Endodermal cell (in vitro differentiated cells): ENCODE measurements at places on chromosomes 1 and 21. TPM values are rescaled to one million over a fixed set of nuclear protein-coding genes. Genes with fewer than 3 reads are reported as not detected.

Gene CD1E
- total RNA-seq = not detected in 2 replicates

Gene TMPRSS3
- not detected in 3 replicates for total RNA-seq

Gene MCOLN2
- 0.20 to 0.25 TPM (median 0.23 TPM) in 3 replicates for total RNA-seq

Gene MAD2L2
- 128 to 148 TPM (median 146 TPM) in 3 replicates for total RNA-seq

Gene PKP1
- total RNA-seq = 0.13 to 0.18 TPM (median 0.14 TPM) in 3 replicates

Gene ECM1
- total RNA-seq = 5.6 to 8.2 TPM (median 6.2 TPM) in 3 replicates

Gene SLAMF1
- total RNA-seq = 0.05 TPM in 1 of 2 replicates, not detected in the other

Gene OLIG2
- not detected in 3 replicates for total RNA-seq

Gene ZSWIM5
- 11.4 and 12.3 TPM in 2 replicates for total RNA-seq

Gene TMCO4
- 1.8 to 6.6 TPM (median 5.0 TPM) in 3 replicates for total RNA-seq

Gene CYP4A22
- 0.35 TPM in 1 of 3 replicates, not detected in the others for total RNA-seq

Gene PCBP3
- 1.6 to 3.3 TPM (median 2.1 TPM) in 3 replicates for total RNA-seq

- no peak overlapping the region for H3K4me3 ChIP-seq
- peaks cover 4% of the 10 kb centered on the region for H3K4me1 ChIP-seq
- no peak overlapping the region for H3K27ac ChIP-seq
Measured at GRCh38 chr1:227883073-227883520, 64.6 kb downstream of the WNT9A start.

DNA sequence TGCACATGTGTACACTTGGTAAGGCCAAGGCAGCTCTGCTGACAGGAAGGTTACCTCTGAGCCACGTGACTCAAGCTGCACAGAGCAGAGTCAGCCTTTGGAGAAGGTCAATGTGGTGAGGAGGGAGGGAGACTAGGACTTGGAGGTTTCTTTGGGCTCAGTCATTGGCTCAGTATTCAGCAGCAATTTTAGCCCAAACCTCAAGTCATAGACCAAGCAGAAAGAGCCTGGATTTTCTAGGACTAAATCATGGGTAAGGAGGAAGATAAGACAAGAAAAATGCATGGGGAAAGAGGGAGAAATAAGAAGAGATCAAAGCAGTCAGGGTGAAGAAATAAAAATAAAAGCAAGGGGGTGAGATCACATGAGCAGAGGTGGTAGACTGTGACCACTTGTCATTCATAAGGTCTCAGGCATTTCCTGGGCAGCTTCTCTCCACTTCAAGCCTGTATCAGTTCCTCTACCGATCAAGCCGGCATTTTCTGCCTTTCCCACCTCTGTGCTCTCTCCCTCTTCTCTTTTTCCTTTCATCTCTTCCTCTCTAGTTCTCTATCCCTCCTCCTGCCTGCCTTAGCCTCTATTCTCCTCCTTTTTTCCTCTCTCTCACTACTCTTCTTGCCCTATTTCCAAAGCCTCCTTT lies 51.7 kb upstream of the DUSP10 start:
- H3K4me3 ChIP-seq = no peak overlapping the region
- no peaks in the 10 kb centered on the region for H3K4me1 ChIP-seq
- H3K36me3 ChIP-seq = no peaks in the 10 kb centered on the region

DNA sequence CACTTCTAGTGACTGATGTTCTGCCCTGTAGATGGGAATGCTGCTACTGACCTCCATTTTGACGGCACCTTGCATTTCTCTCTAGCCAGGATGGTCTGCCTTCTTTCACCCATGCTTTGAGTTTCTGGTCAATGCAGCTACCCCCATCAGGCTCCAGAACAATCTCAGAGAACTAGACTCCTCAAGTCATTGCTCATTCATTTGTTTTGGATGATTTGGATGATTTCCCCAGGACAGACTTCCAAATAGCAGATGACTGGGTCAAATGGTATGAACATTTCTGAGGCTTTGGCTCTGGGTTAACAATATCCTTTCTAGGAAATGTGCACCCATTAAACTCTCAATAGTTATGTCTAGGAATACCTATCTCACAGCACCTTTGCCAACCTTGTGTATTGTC lies 63.9 kb downstream of the CSMD2 start:
- H3K27me3 ChIP-seq = no peaks in the 10 kb centered on the region
- DNase-seq = no peak
- H3K36me3 ChIP-seq = no peaks in the 10 kb centered on the region
- H3K4me1 ChIP-seq = no peaks in the 10 kb centered on the region
- no peak overlapping the region for H3K4me3 ChIP-seq

- H3K4me3 ChIP-seq = no peak overlapping the region
- DNase-seq = no peak
- H3K27me3 ChIP-seq = no peaks in the 10 kb centered on the region
- no peak overlapping the region for H3K27ac ChIP-seq
Measured at GRCh38 chr21:30935121-30935888, 53.9 kb upstream of the KRTAP11-1 start.

DNA sequence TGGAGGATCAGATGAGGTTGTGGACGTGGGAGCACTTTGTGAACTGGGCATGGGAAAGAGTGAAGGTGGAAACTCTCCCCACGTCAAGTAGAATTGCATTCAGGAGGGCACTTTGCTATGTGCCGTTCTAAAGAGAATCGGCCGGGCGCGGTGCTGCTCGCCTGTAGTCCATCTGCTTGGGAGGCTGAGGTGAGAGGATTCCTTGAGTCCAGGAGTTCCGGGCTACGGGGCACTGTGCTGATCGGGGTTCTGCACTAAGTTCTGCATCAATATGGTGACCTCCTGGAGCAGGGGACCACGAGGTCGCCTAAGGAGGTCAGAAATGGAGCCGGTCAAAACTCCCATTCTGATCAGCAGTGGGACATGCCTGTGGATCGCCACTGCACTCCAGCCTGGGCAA lies 141.9 kb downstream of the PEX14 start:
- no peaks in the 10 kb centered on the region for H3K36me3 ChIP-seq
- no peaks in the 10 kb centered on the region for H3K4me1 ChIP-seq
- H3K27me3 ChIP-seq = no peaks in the 10 kb centered on the region
- DNase-seq = peak; percentile 13
- no peak overlapping the region for H3K27ac ChIP-seq

GRCh38 chr1:59564192-59564891 lies 250.4 kb upstream of the HOOK1 start:
- H3K27ac ChIP-seq = no peak overlapping the region
- no peak overlapping the region for H3K4me3 ChIP-seq
- no peaks in the 10 kb centered on the region for H3K27me3 ChIP-seq
- no peaks in the 10 kb centered on the region for H3K4me1 ChIP-seq
- H3K36me3 ChIP-seq = no peaks in the 10 kb centered on the region

DNA sequence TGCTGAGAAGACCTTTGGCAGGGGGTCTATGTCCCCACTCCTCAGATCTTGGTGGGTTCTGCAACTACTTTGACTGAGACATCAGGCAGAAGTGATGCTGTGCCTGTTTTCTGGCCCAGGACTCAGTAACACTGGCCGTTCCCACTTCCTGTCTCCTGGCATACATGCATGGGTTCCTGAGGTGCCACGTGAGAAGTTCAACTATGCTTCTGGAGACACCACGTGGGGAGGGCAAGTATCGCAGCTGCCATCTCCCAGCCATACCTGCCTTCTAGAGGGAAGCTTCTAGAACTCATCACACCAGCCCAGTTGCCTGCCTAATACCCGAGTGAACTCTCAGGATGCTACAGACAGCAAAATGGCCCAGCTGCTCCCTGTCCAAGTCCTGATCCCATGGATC lies 65.8 kb downstream of the TRABD2B start:
- H3K4me1 ChIP-seq = no peaks in the 10 kb centered on the region
- H3K4me3 ChIP-seq = no peak overlapping the region
- DNase-seq = peak; percentile 72
- no peaks in the 10 kb centered on the region for H3K27me3 ChIP-seq

DNA sequence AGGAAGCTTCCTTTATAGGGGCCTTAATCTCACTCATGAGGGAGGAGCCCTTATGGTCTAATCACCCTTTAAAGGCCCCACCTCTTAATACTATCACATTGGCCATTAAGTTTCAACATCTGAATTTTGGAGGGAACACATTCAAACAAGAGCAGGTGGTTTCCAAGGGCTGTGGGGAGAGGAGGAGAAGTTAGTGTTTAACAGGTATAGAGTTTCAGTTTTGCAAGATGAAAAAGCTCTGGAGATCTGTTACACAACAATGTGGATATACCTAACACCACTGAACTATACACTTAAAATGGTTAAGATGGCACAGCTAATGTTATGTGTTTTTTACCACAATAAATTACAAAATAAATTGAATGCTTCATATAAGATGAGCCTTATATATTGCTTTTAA lies 113.4 kb upstream of the DNAH14 start:
- no peak overlapping the region for H3K4me3 ChIP-seq
- DNase-seq = no peak
- no peak overlapping the region for H3K27ac ChIP-seq
- no peaks in the 10 kb centered on the region for H3K36me3 ChIP-seq
- H3K27me3 ChIP-seq = no peaks in the 10 kb centered on the region

DNA sequence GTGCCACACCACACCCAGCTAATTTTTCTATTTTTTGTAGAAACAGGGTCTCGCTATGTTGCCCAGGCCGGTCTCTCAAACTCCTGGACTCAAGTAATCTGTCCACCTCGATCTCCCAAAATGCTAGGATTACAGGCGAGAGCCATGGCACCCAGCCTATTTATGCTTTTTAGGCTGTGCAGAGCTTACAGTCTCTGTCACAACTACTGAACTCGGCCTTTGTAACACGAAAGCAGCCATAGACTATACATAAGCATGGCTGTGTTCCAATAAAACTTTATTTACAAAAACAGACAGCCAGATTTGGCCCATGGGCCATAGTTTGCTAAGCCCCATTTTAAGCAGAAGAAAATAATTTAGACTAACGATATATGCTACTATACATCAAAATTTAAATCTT lies 54.4 kb downstream of the NID1 start:
- H3K27ac ChIP-seq = no peak overlapping the region
- H3K4me1 ChIP-seq = no peaks in the 10 kb centered on the region
- DNase-seq = no peak
- no peaks in the 10 kb centered on the region for H3K36me3 ChIP-seq
- no peaks in the 10 kb centered on the region for H3K27me3 ChIP-seq
- no peak overlapping the region for H3K4me3 ChIP-seq

DNA sequence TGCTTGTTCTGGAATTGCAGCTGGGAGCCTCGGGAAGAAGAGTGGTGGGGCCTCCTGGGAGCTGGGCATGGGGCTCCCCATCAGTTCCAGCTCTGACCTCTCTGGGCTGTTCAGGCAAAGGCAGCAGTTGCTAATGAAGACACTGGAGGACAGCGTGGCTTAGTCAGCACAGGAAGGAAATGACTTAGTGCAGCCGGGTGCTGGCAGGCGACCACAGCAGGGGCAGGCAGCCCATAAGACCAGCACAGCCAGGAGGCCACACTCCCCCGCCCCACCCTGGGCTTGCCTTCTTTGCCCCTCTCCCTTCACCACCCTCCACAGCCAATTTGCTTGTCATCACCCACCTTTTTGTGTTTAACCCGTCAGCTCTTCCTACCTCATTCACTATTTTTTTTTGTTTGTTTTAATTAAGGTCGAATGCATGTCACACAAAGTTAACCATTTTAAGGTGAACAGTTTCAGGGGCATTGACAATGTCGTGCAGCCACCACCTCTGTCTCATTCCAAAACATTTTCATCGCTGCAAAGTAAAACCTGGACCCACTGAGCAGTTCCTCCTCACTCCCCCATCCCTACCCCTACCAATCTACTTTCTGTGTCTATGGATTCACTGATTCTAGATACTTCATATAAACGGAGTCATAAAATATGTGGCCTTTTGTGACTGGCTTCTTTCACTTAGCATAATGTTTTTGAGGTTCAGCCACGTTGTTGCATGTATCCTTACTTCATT lies 10.9 kb downstream of the OLIG2 start:
- no peak overlapping the region for H3K27ac ChIP-seq
- no peak overlapping the region for H3K4me3 ChIP-seq
- H3K36me3 ChIP-seq = no peaks in the 10 kb centered on the region
- H3K4me1 ChIP-seq = no peaks in the 10 kb centered on the region
- peak; percentile 63 for DNase-seq

GRCh38 chr1:19044975-19045831 lies 88.7 kb upstream of the IFFO2 start:
- no peaks in the 10 kb centered on the region for H3K4me1 ChIP-seq
- H3K27ac ChIP-seq = no peak overlapping the region
- peak; percentile 39 for DNase-seq
- H3K27me3 ChIP-seq = no peaks in the 10 kb centered on the region
- H3K36me3 ChIP-seq = no peaks in the 10 kb centered on the region
- H3K4me3 ChIP-seq = no peak overlapping the region

DNA sequence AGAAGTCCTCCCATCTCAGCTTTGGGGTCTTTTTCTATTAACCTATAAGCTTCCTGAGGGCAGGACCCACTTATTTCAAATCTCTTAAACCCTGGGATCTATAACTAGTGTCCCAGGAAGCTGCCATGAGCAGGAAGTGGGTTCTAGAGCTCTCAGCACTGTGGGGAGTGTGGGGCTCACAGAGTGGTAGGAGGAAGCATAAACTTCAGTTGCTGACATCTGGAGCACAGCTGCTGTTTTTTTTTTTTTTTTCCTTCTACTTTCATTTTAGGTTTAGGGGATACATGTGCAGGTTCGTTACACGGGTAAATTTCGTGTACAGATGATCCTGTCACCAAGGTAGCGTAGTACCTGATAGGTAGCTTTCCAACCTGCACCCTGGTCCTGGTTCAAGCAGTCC lies 59.3 kb downstream of the AK4 start:
- H3K4me3 ChIP-seq = no peak overlapping the region
- no peak overlapping the region for H3K27ac ChIP-seq
- DNase-seq = no peak
- H3K4me1 ChIP-seq = peaks cover 4% of the 10 kb centered on the region
- H3K36me3 ChIP-seq = peaks cover 29% of the 10 kb centered on the region
- no peaks in the 10 kb centered on the region for H3K27me3 ChIP-seq

DNA sequence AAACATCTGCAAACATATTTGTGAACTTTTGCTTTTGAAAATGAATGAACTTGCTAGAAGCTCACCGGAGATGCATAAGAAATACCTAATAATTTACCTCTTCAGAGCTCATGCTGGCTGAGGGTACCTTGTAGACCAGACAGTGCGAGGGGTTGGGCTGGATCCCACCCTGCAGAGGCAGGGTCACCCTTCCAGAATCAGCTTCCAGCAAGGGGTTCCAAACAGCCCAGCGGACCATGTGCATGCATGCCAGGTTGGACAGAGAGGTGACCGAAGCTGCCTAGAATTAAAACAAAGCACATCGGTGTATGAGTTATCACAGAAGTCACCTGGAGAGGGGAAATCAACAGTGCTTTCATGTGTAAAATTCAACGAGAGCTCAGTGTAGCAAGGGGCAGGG lies 59.2 kb downstream of the NPHP4 start:
- peaks cover 7% of the 10 kb centered on the region for H3K36me3 ChIP-seq
- H3K27ac ChIP-seq = no peak overlapping the region
- no peaks in the 10 kb centered on the region for H3K4me1 ChIP-seq
- H3K4me3 ChIP-seq = no peak overlapping the region
- DNase-seq = no peak
- H3K27me3 ChIP-seq = no peaks in the 10 kb centered on the region

GRCh38 chr1:219293410-219293809 lies 119.7 kb downstream of the LYPLAL1 start:
- no peak overlapping the region for H3K4me3 ChIP-seq
- no peaks in the 10 kb centered on the region for H3K27me3 ChIP-seq
- DNase-seq = no peak
- peaks cover 1% of the 10 kb centered on the region for H3K4me1 ChIP-seq

GRCh38 chr1:23050201-23050600 lies 30.9 kb downstream of the KDM1A start:
- no peaks in the 10 kb centered on the region for H3K4me1 ChIP-seq
- H3K27me3 ChIP-seq = no peaks in the 10 kb centered on the region
- no peak overlapping the region for H3K4me3 ChIP-seq

GRCh38 chr21:38290809-38291208 lies 34.0 kb downstream of the KCNJ15 start:
- no peaks in the 10 kb centered on the region for H3K4me1 ChIP-seq
- no peak for DNase-seq
- no peak overlapping the region for H3K4me3 ChIP-seq
- no peaks in the 10 kb centered on the region for H3K36me3 ChIP-seq
- peaks cover 13% of the 10 kb centered on the region for H3K27me3 ChIP-seq
